Stimulated activated CD4-positive, alpha-beta T cell treated with anti-CD3 and anti-CD28 coated beads, Interleukin-4, amount 100 ng/mL, for 48 hours (primary cell): ENCODE measurements at places on chromosomes 3 and 15.
A peak's percentile ranks its signal among the peaks of the same experiment; 100 is the strongest.

- no peak for DNase-seq
Observed at GRCh38 chr15:44595246-44595645, 58.3 kb downstream of the EIF3J start.

DNA sequence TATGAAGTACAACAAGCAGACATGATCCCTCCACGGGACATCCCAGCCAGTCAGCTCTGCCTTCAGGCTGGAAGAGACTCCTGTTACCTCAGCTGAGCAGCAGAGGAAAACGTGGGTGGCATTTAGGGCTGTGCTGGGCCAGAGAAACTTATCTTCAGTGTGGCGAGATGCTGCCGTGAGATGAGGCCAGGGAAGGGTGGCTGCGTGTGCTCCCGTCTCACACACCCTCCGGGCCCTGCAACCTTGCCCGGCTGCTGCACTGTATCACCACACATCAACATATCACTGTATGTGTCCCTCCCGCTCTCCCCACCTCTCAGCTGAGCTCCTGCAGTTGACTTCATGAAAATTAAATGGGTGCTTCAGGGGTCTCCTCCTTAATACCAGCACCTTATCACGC lies 23.4 kb downstream of the BMF start:
- DNase-seq, result no peak

- no peak for DNase-seq
Observed at GRCh38 chr3:157914882-157915281, 191.3 kb downstream of the SHOX2 start.

- peak; percentile 15 for DNase-seq
Observed at GRCh38 chr3:43996379-43997301, 245.0 kb upstream of the TOPAZ1 start.

DNA sequence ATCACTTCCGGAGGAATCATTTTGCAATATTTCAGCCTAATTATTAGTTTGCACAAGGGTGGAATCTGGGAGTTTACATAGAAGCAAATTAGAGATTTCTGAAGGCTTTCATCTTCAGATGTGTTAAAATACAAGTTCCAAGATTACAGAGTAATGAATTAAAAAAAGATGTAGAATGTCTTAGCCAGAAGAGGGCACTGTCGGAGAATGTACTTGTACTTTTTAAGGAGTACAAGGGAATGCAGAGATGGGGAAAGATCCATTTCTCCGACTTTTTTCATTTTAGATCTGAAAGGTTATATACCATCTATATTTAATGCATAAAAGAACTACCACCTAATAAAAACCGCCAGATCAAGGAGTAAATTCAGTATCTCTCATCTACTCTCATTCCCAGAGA lies 43.1 kb upstream of the WDR5B start:
- DNase-seq, result no peak

DNA sequence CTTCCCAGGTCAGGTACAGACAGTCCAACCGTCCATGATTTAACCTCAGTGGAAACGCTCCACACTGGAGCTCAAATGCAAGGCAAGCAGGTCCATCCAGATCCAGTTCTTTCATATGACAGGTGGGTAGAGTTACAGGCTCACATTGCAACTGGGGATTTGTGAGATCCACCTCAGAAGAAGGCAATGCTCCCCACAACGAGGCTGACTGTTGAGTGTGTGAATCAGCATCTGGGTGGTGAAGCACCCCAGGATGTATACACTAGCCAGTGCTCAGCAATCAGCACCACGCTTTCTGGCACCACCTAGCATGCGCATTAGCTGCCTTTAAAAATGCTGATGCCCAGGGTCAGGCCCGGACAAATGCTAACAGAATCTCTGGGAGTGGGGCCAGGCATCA lies 343.5 kb upstream of the ICE2 start:
- no peak for DNase-seq

GRCh38 chr3:98329392-98330124 lies 24.1 kb upstream of the OR5K4 start:
- DNase-seq, result peak; percentile 16

DNA sequence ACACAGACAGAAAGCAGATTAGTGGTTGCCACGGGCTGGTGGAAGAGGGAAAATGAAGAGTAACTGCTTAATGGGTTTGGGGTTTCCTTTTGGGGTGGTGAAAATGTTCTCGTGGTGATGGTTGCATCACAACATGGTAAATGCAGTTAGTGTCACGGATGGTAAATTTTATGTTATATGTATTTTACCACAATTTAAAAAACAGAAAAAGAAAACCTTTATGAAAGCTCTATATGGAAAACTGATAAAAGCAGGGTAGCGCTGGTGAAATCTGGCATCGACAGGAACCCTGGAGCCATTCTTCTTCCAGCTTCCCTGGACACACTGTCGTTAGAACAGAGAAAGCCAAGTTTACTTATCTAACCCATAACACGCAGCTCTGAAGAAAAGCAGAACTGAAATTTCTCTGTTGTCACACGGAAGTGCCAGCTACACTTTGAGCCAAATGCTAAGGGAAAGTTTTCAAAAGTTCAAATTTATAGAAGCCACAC lies 287.7 kb upstream of the NR2F2 start:
- no peak for DNase-seq

- peak; percentile 53 for DNase-seq
Observed at GRCh38 chr3:179037351-179037750, 34.3 kb downstream of the ZMAT3 start.

GRCh38 chr15:85330901-85331588 lies 49.4 kb upstream of the AKAP13 start:
- peak; percentile 45 for DNase-seq

- DNase-seq, result no peak
Observed at GRCh38 chr3:113551820-113552219, 19.5 kb downstream of the SIDT1 start.

GRCh38 chr3:61772456-61772855 lies 211.1 kb downstream of the PTPRG start:
- DNase-seq, result no peak

DNA sequence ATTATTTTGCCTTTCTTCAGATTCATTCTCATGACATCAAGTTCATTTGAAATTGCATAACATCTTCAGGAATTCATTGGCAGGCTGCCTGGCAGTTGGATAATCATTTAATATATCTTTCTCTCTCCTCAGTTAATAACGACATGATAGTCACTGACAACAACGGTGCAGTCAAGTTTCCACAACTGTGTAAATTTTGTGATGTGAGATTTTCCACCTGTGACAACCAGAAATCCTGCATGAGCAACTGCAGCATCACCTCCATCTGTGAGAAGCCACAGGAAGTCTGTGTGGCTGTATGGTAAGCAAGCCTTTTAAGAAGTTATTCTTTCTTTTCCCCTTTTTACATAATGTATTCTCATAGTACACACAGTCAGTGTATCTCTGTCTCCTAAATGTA lies 38.2 kb downstream of the TGFBR2 start:
- peak; percentile 47 for DNase-seq

DNA sequence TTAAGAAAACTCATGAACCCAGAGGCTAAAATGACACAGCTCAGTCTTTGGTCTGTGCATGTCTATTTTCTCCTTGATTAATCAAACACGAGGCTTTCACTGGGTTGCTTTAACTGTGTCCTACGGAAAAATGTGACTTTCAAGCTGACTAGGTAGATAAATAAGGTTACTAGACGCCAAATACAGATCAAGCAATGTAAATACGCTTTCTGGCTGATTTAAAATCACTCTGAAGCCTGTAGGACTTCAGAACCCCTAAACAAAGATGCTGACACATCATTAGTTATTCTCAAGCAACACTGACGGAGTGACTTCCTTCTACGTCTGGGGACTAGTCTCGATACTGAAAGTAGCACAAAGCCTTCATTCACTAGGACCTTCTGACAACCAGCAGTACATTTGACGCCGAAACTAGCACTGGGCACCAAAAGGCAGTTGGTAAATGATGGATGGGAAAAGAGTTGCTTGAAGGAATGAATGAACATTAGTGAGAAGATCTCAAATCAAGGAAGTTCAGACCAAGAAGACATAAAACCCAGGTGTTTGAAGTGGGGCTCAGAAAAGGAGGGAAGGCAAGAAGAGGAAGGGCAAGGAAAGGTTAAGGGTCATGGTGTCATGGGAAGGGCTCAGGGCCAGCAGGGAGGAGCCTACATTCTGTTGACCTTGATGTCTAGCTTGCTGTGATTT lies 67.1 kb upstream of the CDV3 start:
- no peak for DNase-seq

DNA sequence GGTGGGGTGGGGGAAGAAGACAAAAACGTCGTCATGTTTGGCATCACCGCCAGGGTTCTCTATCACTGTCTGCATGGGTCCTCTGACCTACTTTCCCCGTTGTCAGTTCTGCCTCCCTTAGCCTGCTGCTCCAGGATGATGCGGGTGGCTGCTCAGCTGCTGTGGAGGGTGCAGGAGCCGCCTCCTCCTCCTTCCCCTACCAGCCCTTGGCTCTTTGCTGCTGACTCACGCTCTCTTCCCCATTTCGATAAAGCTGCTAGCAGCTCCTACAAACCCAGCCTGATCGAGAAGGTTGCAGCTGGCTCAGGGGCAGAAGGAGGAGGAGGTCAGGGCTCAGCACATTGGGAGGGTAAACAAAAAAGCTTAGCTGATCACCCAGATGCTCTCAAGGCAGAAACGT lies 49.5 kb upstream of the SEC13 start:
- DNase-seq, result no peak

GRCh38 chr3:14208977-14209394 lies 30.4 kb downstream of the LSM3 start:
- DNase-seq, result no peak

DNA sequence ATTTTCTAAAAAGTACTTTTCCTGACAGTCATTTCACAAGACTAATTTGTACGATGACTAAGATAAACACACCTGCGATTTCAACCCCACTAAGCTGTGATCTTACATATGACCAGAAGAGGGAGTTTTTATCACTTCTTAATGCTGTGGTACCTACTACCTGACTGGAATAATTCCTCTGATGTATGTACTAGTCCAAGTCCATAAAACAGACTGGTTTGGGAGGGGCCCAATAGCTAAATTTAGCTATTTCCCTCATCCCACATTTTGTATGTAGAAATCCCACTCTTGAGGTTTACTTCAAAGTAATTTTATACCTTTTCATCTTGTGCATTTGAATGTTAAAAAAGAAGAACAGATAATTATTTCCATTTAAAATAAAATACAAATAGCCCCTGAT lies 49.7 kb upstream of the SCAANT1 start:
- no peak for DNase-seq

GRCh38 chr3:147701195-147701594 lies 292.0 kb downstream of the ZIC1 start:
- DNase-seq, result no peak

- DNase-seq, result no peak
Observed at GRCh38 chr3:42557854-42558253, 23.9 kb downstream of the SEC22C start.

DNA sequence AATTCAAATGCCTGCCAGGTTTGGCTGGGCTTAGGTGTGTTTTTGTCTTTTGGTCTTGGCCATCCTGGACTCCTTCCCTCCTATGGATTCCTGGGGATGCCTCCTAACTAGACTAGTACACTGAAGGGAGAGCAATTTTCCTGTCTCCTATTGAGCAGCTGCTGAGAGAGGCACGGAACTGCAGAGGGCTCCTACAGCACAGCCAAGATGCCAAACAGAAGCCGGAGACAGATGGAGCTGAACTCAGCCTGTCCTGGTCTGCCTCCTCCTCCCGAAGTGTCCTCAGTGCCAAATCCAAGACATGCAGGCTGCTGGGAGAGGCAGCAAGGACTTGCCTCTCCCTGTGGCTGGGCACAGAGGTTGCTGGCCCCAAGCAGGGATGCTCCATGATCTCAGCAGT lies 256.6 kb upstream of the PROK2 start:
- DNase-seq, result no peak

DNA sequence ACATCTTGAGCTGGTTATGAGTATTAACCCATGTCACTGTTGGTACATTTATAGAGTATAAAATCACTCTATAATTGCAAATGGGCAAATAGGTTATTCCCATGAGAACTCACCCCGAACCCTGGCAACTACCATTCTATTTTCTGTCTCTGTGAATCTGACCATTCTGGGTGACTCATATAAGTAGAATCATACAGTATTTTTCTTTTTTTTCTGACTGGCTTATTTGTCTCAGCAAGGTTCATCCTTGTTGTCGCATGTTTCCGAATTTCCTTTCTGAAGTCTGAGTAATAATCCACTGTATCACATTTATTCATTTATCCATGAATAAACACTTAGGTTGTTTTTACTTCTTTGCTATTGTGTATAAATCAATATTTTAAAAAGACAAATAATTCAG lies 59.9 kb upstream of the CHRM5 start:
- DNase-seq, result no peak

- DNase-seq, result no peak
Observed at GRCh38 chr15:99076109-99076508, 28.8 kb upstream of the SYNM start.

- no peak for DNase-seq
Observed at GRCh38 chr3:175805825-175806224, 946.7 kb downstream of the NAALADL2 start.

- DNase-seq, result no peak
Observed at GRCh38 chr3:71273453-71273852, 310.1 kb downstream of the FOXP1 start.

DNA sequence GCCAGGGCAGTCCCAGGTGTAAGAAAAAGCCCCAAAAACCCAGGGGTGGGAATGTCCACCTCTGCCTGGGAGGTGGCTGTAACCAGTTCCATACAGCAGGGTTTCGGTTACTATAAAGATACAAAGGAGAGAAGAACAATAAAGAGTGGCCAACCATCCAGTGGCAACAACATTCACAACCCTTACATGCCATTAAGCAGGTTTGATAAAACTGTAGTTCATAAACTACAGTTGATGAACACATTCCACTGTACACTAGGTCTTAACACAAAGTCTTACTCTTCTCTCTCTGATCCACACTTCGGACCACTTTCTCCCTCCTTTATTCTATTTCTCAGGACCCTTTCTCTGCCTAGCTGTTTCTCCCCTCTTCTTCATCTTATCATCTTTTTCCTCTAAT lies 152.0 kb downstream of the TLE3 start:
- DNase-seq, result no peak

DNA sequence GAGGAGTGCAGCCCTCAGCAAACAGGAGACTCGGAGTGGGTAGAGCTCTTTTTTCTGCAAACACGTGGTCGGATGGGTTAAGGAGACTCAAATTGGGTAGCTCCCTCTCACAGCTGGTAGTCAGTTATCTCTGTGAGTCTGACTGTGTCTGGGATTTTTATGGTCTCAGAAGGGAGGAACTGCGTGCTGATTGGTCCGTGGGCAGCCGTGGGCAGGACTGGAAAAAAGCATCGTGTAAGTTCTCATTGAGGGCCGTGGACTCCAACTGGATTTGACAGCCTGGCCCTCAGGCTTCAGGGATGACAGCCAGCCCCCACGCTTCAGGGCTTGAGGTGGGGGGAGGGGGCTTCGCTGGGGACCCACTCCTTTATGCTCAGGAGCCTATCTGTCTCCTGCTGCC lies 463.9 kb downstream of the EPHA3 start:
- DNase-seq, result no peak
